ENCODE measurements at places on chromosomes 12 and 14.
A peak's percentile ranks its signal among the peaks of the same experiment; 100 is the strongest.

- no peak for DNase-seq
Observed at GRCh38 chr12:132606466-132606865, 3.9 kb downstream of the LRCOL1 start.

DNA sequence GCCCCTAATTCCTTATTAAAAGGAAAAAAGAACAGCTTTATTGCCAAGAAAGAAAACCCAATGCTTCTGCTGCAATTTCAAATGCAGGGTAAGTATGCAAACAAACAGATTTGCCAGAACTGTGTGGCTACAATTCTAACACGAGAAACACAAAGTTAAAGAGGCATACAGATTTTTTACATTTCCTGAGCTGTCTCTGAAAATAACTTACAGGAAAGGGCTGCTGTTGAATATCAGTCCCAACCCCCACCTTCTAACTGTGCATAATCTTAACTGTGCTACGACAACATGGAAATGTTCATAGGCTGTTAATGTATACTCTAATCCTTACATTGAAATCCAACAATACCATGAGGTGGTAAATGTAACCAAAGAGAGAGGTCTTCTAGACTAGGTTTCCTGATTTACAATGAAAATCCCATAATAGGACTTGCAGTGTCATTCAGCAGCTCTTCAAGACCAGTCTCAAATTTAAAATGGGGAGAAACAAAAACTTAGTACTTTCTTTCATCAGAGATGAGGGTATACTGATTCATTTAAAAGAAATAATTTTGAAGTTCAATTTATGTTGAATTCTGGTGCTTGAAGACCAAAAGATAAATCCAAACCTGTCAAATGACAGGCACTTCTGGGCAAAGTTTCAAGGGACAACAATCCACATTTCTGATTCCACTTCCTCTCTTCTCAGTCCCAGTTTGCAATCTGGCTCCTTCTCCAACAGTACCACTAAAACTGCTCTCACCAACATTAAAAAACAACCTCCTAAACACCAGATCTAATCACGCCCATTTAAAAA is 14.4 kb downstream of the FGD6 start:
- no peak for DNase-seq

GRCh38 chr14:58828298-58828697 is 190.5 kb downstream of the DACT1 start:
- no peak for DNase-seq

DNA sequence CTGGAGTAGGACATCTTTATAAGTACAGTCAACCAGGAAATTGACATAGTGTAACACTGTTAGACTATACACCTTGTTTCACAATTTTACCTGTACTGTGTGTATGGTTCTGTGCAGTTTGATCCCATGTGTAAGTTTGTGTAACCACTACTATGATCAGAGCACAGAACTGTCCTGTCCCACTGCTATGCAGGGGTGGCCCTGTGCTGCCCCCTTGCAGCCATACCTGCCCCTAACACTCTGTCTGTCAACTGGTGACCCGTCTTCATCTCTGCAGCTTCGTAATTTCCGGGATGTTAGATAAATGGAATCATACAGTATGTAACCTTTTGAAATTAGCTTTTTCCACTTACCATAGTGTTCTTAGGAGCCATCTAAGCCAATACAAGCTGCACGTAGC is 58.7 kb upstream of the RD3L start:
- DNase-seq, result peak; percentile 9

DNA sequence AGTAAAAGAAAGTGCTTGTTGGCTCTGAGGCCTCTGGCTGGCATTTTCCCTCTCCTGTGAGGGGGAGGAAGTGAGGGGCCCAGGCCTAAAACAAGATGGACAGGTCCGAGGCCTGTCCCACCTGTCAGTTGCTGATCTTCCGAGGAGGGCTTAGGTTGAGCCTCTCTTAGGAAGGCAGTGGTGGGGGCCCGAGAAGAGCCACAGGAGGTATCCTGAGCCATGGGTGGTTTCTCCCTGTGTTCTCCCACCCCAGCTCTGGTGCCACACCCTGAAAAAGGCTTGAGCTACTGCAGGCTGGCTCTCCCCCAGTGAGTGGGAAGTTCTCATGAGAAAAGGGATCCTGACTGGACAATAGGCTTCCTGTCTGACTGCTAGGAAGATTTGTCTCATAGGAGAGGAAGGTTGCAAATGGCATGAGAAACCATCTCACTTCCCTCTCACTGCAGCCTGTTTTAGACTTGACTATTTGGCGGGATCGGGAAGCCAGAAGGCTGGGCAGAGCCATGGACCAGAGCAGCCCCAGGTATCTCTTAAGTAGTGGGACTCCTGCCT is 72.1 kb upstream of the SRSF5 start:
- no peak for DNase-seq

GRCh38 chr12:85519163-85519562 is 239.1 kb downstream of the ALX1 start:
- DNase-seq, result no peak

DNA sequence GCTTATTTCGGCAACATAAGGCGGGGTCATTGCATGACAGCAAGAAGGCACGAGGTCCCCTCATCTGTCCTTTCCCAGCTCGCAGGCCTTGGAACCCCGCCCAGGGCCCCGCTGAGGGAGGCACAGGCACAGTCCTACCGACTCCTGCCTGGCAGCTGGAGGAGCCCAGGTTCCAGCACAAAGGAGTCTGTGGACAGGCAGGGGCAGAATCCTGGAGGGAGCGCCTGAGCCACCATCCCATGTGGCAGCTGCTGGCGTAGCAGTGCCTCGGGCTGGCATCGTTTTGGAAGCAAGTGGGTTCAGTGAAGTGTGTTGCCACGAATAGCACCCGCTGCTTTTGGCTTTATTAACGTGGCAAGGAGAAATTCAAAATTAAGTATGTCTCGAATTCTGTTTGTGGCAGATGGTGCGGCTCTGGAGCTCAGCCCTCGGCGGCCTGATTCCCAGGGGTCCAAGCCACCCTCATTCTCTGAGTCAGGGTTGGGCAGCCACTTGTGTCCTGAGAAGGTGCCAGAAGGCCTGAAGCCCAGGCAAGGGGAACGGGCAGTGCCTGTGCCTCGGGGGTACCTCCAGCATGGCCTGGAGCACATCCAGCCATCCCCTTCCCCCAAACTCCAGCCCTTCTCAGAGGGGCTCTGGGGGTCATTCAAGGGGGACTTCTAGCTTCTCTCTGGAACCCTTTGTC is 35.9 kb downstream of the SLC8B1 start:
- DNase-seq, result no peak

DNA sequence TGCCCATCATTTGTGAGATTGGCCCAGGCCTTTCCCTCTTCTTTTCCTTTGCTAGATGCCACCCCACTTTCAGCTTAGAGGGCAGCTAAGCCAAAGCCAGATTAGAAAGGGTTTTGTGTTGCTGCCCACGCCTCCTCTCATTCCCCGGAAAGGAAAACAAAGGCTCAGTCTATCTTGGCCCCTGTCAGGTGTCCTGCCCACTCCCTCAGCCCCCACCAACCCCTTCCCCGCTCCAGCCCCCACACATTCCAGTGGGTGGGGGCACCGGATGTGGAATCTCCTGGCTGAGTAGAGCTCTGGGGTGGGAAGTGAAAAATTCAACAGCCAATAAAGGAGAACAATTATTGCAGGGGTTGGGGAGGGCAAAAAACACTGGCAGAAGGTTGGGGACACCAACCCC is 2.2 kb downstream of the BLOC1S1 start:
- DNase-seq, result no peak

GRCh38 chr14:82422230-82422629 is 888.6 kb upstream of the SEL1L start:
- no peak for DNase-seq

GRCh38 chr12:114026805-114027204 is 60.7 kb upstream of the RBM19 start:
- DNase-seq, result no peak

- DNase-seq, result no peak
Observed at GRCh38 chr12:12387501-12387900, 30.6 kb downstream of the BORCS5 start.

DNA sequence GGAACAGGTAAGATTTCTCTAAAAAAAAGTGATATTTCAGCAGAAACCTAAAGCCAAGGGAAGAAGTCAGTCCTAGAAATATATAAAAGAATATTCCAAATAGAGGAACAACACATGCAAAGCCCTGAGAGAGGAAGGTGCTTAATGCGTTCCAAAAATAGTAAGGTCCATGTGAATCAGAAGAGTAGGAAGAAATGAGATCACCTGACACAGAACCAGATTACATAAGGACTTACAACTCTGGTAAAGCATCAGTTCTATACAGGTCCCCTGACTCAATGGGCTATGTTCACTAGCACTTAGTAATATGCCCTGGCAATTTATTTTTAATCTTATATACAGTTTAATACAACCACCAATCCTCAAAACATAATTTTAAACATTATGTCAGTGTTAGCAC is 30.0 kb downstream of the SENP1 start:
- no peak for DNase-seq

DNA sequence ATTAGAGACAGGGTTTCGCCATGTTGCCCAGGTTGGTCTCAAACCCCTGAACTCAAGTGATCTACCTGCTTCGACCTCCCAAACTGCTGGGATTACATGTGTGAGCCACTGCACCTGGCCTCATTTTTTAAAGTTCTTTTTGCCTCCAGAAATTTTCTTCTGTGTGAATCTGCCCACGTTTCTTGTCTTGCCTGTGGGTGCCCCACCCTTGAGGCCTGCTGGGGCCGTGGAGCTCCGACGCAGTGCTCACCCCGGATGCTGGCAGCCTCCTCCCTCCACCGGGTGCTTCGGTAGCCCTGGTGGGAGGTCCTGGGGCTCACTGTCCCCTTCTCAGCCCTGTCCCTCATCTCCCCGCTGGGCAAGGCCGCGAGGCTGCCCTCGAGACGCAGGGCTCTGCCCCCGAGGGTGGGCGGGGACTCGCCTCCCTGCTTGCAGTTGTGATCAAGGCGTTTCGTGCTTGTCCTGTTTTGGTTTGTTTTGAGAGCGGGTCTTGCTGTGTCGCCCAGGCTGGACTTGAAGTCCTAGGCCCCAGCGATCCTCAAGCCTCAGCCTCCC is 19.5 kb upstream of the CRIP2 start:
- DNase-seq, result no peak

Data from CD4-positive, alpha-beta T cell treated with Interleukin-1 beta for 1 hour (primary cell).